Ovary (tissue), 10 donors: ENCODE measurements at places on chromosomes 11 and 22. TPM values are rescaled to one million over a fixed set of nuclear protein-coding genes. Genes with fewer than 3 reads are reported as not detected.
A peak's percentile ranks its signal among the peaks of the same experiment; 100 is the strongest.

The YPEL4 gene
- total RNA-seq, result 4.4 TPM

The MMP12 gene
- not detected for total RNA-seq

- no peak overlapping the region for H3K4me3 ChIP-seq
- peak; percentile 40 for DNase-seq
- no peaks in the 10 kb centered on the region for H3K36me3 ChIP-seq
- no peaks in the 10 kb centered on the region for H3K27me3 ChIP-seq
- H3K4me1 ChIP-seq, result peaks cover 12% of the 10 kb centered on the region
- no peak overlapping the region for H3K27ac ChIP-seq
These were observed 23.9 kb upstream of the TCF20 start for GRCh38 chr22:42294034-42294985.

The RASSF7 gene
- 163 TPM for total RNA-seq

The MEI1 gene
- 1.0 TPM for total RNA-seq

GRCh38 chr11:8759634-8760033 is 77.0 kb downstream of the RPL27A start:
- no peaks in the 10 kb centered on the region for H3K36me3 ChIP-seq
- peak; percentile 60 for DNase-seq
- no peaks in the 10 kb centered on the region for H3K27me3 ChIP-seq
- H3K4me1 ChIP-seq, result peaks cover 32% of the 10 kb centered on the region
- no peak overlapping the region for H3K27ac ChIP-seq

The DEUP1 gene
- total RNA-seq, result 0.18 TPM

GRCh38 chr22:47997052-47997590 is 1234.7 kb downstream of the TBC1D22A start:
- H3K4me3 ChIP-seq, result no peak overlapping the region
- no peak overlapping the region for H3K27ac ChIP-seq
- no peaks in the 10 kb centered on the region for H3K4me1 ChIP-seq
- no peaks in the 10 kb centered on the region for H3K36me3 ChIP-seq
- no peak for DNase-seq

The TPP1 gene
- 60.1 TPM for total RNA-seq

- H3K27ac ChIP-seq, result no peak overlapping the region
- H3K27me3 ChIP-seq, result no peaks in the 10 kb centered on the region
- H3K36me3 ChIP-seq, result no peaks in the 10 kb centered on the region
- peaks cover 10% of the 10 kb centered on the region for H3K4me1 ChIP-seq
- no peak overlapping the region for H3K4me3 ChIP-seq
These were observed 33.0 kb downstream of the CHID1 start for GRCh38 chr11:877565-877964.

- H3K36me3 ChIP-seq, result no peaks in the 10 kb centered on the region
- H3K27ac ChIP-seq, result no peak overlapping the region
- H3K27me3 ChIP-seq, result no peaks in the 10 kb centered on the region
- peaks cover 9% of the 10 kb centered on the region for H3K4me1 ChIP-seq
These were observed 29.1 kb upstream of the BIRC3 start for GRCh38 chr11:102287964-102288724.

The CSTPP1 gene
- 30.1 TPM for total RNA-seq

DNA sequence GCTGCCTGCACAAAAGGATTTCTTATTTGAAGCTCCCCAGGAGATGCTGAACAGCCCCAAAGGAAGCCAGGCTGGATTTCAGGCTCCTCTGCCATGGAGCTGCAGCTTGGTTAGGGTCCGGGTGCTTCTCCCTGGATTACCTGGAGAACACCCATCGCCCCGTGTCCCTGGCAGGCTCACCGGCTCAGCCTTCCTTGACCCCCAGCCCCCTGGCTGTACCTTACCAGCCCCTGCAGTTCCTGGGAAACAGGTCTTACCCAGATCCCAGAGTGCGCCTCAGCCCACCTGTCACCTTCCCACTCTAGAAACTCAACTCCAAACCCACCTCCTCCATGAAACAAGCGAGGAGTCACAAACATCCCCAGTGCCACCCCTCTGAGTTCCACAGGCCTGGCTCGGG is 45.3 kb upstream of the CD5 start:
- no peaks in the 10 kb centered on the region for H3K27me3 ChIP-seq
- DNase-seq, result no peak
- no peak overlapping the region for H3K27ac ChIP-seq
- no peaks in the 10 kb centered on the region for H3K4me1 ChIP-seq

DNA sequence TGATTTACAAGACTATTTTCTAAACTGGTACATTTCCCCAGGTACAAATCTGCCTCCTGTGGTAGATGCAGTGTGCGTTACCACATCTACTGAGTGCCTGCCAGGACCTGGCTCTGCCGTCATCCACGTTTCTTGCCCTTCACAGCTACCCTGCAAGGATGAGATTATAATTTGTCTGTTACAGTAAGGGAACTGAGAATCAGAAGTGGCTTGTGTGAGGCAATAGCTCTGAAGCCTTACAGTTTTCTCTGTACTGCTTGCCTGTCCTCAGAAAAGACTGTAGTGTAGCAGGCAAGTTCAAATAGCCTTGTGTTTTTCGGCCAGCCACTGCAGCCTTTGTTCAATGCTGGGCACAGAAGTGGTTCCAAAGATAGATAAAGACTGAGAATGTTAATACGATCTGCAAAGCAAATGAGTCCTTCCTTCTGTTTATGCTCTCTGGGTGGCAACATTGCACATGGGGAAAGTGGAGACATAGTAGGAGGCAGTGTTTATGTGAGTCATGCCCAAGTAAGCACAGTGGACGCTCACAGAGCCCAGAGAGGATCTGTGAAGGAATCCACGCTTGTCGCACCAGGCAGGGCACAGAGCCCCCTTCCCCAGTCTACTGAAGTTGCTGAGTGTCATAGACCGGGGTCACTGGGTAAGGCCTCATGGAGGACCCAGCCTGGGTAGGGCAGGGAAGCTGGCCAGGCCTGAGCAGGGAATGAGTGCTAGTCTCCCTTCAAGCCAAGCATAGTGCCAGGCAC is 49.1 kb downstream of the MICAL2 start:
- no peak for DNase-seq
- H3K4me3 ChIP-seq, result no peak overlapping the region
- H3K27ac ChIP-seq, result peak overlapping the region; percentile 9
- H3K27me3 ChIP-seq, result no peaks in the 10 kb centered on the region
- H3K4me1 ChIP-seq, result peaks cover 28% of the 10 kb centered on the region

DNA sequence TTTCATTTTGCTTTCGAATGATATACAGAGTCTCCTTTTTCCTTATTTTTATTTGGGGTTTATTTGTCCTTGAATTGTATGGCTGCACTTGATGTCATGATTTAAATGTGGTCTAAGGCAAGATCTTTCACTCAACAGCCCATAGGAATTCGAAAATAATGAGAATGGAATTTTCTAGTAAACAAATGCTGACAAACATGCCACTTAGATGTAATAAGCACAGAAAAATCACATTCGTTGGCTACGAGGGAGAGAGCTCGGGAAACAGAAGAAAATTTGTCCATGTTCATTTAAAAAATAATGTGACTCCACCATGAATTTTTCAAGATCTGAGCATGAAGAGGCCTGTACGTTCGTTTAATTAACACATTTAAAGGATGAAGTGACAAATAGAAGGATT is 73.0 kb downstream of the BLID start:
- H3K4me1 ChIP-seq, result no peaks in the 10 kb centered on the region
- H3K27me3 ChIP-seq, result no peaks in the 10 kb centered on the region
- no peak for DNase-seq
- no peak overlapping the region for H3K27ac ChIP-seq
- H3K36me3 ChIP-seq, result no peaks in the 10 kb centered on the region
- H3K4me3 ChIP-seq, result no peak overlapping the region
